ENCODE measurements at places on chromosomes 7 and 10.
A peak's percentile ranks its signal among the peaks of the same experiment; 100 is the strongest.

DNA sequence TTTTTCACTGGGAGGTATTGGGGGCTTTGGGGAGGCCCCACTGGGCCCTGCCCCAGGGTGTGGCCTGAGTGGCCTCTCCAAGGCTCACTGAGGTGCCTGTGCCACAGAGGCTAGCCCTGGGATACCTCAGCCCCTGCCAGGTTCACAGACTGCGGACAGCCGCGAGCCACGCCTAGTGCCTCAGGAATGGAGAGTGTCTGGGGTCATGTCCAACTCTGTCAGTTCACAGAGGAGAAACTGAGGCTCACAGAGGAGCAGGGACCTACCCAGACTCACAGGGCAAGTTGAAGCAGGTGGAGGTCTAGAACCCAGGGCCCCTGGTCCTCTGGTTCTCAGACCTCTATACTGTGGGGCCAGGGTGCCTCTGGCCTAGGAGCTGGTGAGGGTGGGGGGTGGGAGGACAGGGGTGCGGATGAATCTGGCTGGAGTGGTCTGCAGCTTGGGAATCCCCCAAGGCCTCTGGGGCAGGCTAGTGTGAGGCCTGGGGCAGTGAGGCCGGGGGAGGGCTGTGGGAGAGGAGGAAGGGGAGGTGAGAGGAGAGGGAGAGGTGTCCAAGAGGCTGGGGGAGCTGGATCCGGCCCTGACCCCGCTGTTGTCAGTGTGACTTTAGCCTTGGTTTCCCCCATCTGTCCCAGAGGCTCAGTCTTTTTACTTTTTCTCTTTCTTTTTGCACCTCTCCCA, 20.0 kb downstream of the NEURL1 start:
- DNase-seq = no peak

DNA sequence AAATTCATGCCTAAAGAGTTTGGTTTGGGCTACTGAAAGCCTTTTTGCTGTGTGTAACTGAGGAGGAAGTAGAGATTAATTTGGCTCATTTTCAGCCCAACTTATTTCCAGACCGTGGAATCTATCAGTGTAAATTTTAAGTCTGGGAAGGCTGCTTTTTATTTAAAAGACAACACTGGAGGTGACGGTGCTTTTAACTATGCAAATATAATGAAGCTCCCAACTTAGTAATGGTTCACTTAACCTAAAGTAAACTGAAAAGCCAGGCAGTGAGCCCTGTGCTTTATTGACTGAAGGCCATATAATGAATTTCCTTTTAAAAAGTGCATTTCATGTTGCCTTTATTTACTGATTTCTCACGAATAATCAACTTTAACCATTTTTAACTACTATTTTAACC, 127.2 kb downstream of the NPY start:
- DNase-seq = no peak

DNA sequence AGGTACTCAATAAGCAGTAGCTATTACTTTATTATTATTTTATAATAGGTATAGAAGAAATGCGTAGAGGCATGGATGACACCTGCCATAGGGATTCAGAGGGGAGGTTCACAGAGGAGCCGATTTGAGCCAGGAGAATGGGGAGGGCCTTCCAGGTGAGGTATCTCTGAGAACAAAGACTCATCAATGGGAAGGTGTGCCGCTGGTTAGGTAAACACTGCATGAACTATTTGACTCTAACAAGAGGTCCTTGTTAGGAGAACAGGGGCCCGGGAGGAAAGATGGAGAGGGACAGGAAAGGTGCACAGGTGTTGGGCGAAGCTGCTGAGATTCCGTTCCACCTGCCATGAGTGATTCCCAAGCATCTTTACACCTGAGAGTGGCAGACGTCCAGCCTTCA, 41.8 kb upstream of the TMEM273 start:
- DNase-seq = no peak

GRCh38 chr10:22503315-22504088, 158.2 kb downstream of the SPAG6 start:
- DNase-seq = no peak

- no peak for DNase-seq
Observed at GRCh38 chr10:18906636-18907035, 142.0 kb upstream of the MALRD1 start.

- DNase-seq = no peak
Observed at GRCh38 chr7:4260867-4261600, 421.1 kb upstream of the FOXK1 start.

- peak; percentile 8 for DNase-seq
Observed at GRCh38 chr7:6430271-6430940, 17.3 kb downstream of the DAGLB start.

DNA sequence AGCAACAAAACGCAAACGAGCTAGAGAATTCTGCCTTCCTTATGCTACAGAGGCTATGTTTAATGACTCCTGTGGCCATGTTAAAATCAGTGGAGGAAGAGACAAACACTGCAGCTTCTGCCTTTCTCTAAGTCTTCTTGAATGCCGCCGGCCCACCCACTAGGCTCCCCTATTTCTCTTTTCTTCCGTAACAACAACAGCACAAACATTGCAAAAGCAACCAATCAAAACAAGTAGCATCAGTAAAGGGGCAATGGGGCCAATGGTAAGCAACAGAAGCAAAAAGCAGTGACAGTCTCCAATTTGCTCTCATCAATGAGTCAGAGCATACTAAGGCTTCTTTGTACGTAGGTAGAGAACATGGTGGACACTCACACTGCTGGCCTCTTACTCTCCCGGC, 26.8 kb downstream of the DNAJC1 start:
- no peak for DNase-seq

GRCh38 chr7:5635461-5636445, 145.7 kb downstream of the RNF216 start:
- DNase-seq = no peak

DNA sequence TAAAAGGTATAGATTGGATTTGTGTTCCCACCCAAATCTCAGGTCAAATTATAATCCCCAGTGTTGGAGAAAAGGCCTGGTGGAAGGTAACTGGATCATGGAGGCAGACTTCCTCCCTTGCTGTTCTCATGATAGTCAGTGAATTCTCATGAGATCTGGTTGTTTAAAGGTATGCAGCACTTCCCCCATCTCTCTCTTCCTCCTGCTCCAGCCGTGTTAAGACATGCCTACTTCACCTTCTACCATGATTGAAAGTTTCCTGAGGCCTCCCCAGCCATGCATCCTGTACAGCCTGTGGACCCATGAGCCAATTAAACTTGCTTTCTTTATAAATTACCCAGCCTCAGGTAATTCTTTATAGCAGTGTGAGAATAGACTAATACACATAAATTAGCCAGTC, 39.1 kb downstream of the HTR7 start:
- no peak for DNase-seq

GRCh38 chr7:151225948-151226510, 976 bp downstream of the ABCF2 start:
- no peak for DNase-seq

DNA sequence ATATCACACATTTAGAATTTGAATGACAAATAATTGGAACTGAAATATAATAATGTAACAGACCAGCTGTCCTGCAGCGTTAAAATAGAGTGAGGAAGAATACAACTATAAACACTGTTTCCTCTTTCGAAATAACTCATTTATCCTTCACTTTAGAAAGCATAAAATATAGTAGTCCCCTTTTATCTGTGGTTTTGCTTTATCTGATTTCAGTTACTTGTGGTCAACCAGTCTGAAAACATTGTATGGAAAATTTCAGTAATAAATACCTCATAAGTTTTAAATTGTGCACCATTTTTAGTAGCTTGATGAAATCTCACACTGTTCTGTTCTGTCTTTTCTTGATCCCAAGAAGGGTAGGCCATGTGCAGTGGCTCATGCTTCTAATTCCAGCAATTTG, 31.7 kb downstream of the POLR1F start:
- no peak for DNase-seq

- DNase-seq = no peak
Observed at GRCh38 chr7:94249631-94250030, 145.1 kb upstream of the COL1A2 start.

DNA sequence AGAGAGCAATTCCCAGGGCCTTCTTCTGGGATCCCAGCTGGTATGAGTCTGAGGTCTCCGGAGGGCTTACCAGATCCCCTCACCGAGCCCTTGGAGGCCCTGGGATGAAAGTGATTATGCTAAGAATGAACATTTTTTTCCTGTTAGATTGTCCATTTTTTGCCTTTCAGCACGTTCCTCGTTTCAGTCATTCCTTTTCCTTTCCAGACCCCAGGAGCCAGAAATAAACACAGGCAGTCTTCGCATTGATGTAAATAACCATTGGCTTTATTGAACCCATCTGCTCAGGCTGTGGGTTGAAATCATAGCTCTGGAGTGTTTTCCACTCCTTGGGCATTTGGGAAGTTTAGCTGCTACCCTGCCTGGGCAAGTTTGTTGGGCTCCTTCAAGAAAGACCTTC, 320.9 kb upstream of the AUTS2 start:
- DNase-seq = no peak

Data from kidney glomerular epithelial cell (primary cell).